Hematopoietic multipotent progenitor cell treated with erythropoietin and hydrocortisone succinate and interleukin-3 and kit ligand, for 6 days (in vitro differentiated cells): ENCODE measurements at places on chromosomes 4 and X.
A peak's percentile ranks its signal among the peaks of the same experiment; 100 is the strongest.

- DNase-seq = no peak
Observed at GRCh38 chrX:28876408-28876807, 289.2 kb downstream of the IL1RAPL1 start.

DNA sequence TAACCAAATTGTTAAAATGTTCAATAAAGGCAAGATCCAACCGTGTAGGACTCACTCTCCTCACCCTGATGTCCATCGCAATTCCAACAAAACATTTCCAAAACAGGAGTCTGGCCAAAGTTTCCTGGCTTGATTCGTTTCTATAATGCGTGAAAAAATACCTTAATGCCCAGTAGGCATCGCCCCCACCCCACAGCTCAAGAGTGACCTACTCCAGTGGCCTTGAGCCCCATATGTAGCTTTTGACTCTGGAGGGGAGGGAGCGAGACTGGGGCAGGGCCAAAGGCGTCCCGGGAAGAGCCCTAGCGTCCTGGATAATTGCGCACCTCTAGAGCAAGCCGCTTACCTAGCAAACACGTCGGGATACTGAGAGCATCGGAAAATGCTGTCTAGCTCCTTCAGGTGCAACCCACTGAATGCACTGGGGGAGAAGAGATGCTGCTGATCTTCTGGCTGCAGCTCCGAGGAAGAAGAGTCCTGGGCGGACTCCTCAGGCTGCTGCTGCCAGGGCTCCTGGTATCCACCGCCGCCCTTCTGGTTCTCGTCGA, 55.6 kb upstream of the NKAP start:
- DNase-seq = no peak

DNA sequence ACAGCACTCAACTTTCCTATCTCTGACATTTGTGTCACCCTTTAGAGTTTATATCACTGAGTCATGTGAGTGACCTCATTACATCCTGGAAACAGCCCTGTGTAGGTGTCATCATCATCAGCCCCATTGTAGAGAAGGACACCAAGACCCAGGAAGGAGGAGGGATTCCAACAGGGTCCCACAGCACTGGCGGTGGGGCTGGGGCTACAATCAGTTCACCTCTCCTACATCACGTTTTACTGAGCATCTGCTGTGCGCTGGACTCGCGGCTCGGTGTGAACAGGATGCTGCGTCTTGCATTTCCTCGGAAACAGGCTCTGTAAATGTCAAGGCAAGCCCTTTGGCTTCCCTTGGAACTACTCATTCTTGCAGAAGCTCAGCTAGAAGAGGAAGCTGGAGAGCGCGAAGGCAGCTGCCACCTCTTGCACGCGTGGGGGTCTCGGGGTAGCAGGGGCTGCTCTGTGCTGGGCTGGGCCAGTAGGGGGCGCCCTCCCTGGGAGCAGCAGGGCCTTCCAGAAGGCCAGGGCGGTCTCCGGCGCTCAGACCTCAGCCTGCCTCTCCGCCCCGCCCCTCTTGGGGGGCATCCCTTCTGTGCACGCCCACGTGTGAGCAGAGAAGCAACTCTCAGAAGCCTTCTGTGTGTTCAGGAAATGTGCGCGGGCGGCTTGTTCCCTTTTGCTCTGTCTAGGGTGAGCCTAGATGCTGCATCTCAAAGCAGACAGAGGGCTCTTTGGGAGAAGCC, 29.0 kb downstream of the REELD1 start:
- DNase-seq = peak; percentile 42

GRCh38 chrX:54067766-54068165, 23.5 kb upstream of the PHF8 start:
- DNase-seq = peak; percentile 14

DNA sequence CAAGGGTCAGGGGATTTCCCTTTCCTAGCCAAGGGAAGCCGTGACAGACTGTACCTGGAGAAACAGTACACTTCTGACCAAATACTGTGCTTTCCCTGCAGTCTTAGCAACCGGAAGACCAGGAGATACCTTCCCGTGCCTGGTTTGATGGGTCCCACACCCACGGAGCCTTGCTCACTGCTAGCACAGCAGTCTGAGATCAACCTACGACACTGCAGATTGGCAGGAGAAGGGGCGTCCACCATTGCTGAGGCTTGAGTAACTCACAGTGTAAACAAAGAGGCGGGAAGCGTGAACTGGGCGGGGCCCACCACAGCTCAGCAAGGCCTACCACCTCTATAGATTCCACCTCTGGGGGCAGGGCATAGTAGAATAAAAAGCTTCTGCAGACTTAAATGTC, 48.7 kb upstream of the SRD5A3 start:
- no peak for DNase-seq

DNA sequence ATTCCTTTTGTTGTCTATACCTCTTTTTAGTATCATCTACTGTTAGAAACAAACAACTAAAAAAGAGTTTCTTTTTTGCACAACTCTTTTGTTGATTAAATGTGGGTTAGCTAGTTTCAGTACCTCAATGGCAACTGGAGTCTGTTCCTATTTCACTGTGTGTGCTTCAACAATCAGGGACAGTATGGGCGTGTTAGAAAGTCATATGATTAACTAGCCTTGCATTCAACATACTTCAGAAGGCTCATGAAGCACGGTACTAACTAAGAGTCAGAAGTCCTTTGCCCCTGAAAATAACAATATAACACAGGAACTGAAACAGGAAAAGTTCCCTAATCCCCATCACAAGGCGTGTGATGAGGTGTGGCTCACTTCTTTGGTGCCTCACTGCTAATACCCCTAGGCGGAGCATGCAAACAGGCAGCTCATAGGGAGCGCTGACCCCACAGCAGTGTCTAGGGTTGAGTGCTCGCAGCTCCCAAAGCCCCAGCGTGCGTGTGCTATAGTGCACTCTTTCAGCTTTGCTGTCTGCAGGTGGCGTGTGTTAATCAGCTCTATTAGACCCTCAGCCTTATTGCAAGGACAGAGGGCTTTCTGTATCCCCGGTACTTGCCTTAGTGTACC, 203.1 kb upstream of the NDST3 start:
- DNase-seq = no peak

GRCh38 chr4:36273276-36273675, 8.1 kb upstream of the DTHD1 start:
- DNase-seq = no peak

DNA sequence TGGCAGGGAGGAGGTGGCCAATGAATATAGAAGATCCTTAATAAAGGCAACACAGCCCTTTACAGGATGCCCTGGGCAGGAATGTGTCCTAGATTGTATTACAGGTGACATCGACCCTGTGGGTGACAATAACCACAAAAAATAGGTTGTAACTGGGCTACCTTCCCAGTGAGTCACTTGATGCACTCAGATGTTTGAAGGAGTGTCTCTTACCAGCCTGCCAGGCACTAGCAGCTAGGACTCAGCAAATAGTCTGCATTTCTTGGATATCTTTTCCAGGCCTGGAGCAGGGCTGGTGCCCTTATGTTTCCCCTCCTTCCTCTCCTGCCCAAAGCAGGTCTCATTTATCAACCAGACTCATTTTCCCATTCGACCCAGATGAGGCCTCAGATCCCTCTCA, 50.9 kb upstream of the TMEM164 start:
- no peak for DNase-seq

DNA sequence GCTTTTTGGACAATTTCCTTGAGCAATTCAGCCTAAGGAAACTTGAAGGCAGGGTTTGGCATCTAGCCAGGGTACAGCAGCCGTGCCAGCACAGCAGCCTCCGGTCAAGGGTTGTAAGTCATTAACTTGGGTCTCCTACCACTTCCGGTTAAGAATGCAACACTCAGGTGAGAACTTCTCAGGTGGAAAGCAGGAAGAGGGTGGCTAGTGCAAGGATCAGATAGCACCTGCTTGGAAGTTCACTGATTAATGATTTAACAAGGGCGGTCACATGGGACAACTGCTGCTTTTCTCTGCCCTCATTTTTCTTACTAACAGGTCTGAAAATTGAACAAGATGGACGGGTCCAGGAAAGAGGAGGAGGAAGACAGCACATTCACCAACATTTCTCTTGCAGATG, 30.1 kb upstream of the SCOC start:
- peak; percentile 55 for DNase-seq

GRCh38 chr4:41154814-41155177, 59.5 kb downstream of the APBB2 start:
- DNase-seq = no peak

DNA sequence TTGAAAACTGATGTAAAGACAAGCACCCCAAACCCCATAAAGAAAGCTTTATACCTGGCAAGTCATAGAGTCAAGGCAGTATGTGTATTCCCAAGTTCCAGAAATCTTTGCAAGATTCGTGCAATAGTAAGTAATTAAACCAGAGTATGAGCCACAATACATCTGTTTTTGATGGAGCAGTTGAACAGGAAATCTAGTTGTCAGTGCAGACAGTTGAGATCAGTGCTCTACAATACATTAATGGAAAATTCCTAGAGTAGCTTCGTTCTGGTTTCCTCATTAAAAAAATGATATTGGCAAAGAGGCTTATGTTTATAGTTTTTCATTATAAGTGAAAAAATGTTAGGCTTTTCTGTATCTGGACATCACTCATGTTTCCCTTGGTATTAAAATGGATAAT, 575.3 kb downstream of the TRIML1 start:
- DNase-seq = no peak
